ENCODE measurements at places on chromosomes 2 and 18.

DNA sequence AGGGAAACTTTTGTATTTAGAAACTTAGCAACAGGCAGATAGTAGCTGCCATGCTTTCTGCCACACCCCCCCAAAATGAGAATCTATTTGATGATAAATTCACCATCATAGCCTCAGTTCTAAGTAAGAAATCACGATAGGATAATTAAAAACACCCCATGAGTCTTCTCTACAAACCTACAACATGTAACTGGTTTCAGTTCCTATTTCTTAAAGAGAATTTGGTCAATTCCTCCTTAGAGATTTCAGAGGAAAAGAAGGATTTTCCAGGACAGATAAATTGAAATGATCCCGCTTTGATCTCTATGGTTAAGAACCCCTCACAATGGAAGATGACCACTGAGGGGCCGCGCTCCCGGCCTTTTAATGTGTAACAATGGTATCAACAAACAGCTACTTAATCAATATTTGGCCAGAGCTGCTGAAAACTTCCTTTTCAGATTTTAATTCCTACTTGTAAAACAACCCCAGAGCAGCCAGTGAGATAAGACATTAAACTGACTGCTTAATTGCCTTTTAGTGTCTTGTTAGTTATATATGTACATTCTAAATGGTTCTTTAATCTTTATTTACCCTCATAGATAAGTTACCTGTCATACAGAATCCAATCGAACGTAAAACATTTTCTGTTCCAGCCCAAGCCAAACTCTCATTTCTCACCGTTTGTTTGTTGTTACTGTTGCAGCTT is 10.1 kb downstream of the PAX3 start:
- no peak for DNase-seq

DNA sequence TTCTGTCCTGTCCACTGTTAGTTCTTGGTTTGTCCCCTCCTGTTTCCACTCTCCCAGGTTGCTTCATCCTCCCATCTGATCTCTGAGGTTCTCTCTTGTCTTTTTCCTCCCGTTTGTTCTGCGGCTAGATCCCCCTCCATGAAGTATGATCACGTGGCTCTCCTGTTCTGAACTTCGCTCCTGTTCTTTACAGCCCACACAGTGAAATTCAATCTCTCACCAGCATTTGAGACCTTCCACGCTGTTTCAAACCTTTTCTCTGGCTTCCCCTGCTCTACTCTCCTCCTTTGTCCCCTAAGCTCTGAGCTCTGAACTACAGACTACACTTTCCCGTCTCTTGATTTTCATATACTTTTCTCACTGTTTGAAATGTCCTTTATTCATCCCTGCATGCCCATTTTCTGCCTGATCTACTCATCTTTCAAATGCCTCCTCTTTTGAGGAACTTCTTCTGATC is 83.5 kb downstream of the OSBPL6 start:
- no peak for DNase-seq

DNA sequence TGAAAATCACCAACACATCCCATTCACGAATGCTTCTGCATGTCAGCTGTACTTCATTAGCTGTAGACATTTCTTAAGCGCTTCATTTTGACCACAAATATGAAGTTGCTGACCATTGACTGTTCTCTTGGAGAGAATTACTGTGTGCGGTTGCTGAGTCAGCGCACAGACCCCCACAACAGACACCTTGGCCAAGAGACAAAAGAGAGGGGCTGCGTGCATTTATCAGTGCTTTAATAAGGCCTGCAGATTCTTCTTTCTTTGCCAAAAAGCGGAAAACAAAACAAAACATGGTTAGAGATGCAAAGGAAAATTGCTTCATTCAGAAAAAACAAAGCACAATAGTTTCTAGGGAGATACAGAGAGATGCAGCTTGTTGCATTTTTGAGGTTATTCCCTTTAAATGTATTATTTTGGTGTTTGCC is 174.7 kb downstream of the ACKR3 start:
- no peak for DNase-seq

DNA sequence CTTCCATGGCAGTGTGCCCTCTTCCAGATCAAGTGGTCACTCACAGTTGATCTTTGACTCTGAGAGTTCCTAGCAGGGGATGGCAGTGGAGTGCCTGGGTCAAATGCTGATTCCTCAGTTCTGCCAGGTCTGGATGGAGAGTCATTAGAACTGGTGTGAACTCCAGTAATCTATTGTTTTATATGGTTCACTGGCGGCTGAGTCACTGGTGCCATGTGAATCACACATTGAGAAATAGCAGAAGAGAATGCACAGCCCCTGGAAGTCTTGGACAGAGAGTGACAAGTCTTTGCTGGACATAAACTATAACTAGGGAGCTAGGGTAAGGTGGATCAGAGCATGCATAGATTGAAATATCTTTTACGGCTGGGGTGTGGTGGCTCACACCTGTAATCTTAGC is 86.9 kb downstream of the EIF2AK3 start:
- DNase-seq: no peak

GRCh38 chr2:164178835-164179465 is 442.3 kb downstream of the GRB14 start:
- DNase-seq: no peak

GRCh38 chr2:69483024-69483423 is 45.8 kb upstream of the NFU1 start:
- DNase-seq: no peak

DNA sequence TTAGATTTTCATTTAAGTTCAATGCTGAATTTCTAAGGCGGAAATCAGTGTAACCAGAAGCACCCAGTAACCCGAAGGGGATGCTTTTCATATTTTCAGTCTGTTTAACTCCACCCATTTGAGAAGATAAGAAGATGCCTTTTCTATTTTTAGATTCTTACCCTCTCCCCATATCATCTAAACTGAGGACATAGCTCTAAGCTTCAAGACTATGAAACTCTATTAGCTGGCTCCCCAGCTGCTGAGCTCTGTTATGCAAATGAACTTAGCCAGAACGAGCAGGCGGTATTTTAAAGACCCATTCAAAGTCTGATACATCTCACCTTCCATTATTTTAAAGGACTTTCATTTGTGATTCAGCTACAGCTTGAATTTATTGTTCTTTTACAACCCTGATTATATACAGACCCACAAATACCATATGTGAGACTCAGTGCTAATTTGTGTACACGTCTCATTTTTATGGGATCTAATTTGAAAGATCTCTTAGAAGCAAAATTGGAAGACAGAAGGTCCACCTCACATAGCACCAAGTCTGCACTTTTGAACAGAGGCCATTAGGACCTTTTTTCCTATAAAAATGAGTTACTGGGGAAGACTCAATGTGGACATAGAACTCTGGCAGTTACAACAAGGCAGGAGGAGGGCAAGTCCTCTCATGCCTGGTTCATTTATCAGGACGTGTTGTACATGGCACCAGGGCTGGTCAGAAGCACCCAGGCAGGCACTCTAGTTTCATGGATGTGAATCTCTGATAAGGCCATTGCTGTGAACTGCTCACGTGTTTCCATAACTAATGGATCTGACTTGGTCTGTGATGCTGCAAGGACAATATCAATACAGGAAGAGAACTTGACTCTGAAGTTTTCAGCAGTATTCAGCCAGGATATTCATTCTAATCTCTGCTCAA is 16.3 kb downstream of the CDC42EP3 start:
- DNase-seq: no peak

GRCh38 chr18:4636967-4637366 is 181.9 kb upstream of the DLGAP1 start:
- DNase-seq: no peak

- DNase-seq: no peak
These were observed 73.4 kb downstream of the UBR3 start for GRCh38 chr2:169900686-169901085.

DNA sequence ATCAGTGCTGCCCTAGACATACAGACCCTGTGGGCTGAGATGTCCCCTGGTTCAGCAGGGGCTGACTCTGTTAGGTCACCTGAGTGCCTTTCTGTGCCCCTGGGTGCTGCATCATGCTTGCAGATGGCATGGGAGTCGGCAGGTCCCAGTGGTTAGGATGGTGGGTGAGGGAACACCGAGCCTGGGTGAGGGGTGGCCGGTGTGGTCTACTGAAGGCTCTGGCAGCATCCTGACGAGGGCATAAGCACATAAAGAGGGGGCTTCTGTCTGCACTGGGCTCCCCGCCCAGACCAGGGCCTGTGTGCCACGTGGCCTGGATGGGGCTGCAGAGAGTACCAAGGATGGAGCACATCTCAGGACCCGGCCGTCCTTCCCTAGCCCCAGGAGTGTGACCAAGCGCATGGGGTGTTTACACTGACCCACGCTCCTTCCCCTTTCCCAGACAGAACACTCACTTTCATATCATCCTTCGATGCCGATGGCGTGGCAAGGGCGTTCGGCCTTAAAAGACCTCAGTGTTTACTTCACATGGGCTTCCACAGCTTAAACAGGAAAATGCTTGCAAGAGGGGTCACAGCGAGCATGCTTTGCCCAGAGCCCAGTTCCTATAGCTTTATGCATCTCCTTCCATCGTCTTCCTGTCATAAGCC is 115.1 kb downstream of the STPG4 start:
- no peak for DNase-seq

- DNase-seq: no peak
These were observed 47.4 kb upstream of the ITGB6 start for GRCh38 chr2:160247296-160248035.

- DNase-seq: no peak
These were observed 214.9 kb upstream of the TNP1 start for GRCh38 chr2:217074576-217075255.

- DNase-seq: no peak
These were observed 521.8 kb upstream of the ID2 start for GRCh38 chr2:8159966-8160603.

DNA sequence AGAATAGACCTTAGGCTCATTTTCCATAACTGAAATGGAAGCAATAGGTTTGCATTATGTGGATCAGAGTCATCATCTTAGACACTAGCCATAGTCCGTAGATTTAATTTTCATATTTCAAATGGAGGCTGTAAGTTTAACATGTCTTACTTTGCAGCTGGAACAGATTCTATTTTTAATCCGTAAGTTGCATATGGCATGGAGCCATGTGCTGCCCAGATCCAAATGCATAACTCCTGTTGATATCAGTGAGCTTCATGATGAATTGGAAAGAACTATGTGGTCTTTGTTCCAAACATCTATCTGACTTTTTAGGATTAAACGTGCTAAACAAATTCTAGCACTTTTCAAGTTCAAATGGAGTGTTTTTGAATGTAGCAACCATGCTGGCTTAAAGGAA is 43.4 kb downstream of the MEIS1 start:
- DNase-seq: no peak

Data from NCI-H1694 treated with DMSO at 0.1 percent for 48 hours (cell line).